ENCODE measurements at places on chromosomes 4 and X. TPM values are rescaled to one million over a fixed set of nuclear protein-coding genes. Genes with fewer than 3 reads are reported as not detected.

GRCh38 chrX:9873952-9874351 lies 87.7 kb downstream of the SHROOM2 start:
- DNase-seq: peak; percentile 16

- no peak for DNase-seq
These were observed 556.1 kb downstream of the SPRY1 start for GRCh38 chr4:123952530-123953274.

- DNase-seq: no peak
These were observed 110.9 kb upstream of the ANK2 start for GRCh38 chr4:112938461-112939058.

DNA sequence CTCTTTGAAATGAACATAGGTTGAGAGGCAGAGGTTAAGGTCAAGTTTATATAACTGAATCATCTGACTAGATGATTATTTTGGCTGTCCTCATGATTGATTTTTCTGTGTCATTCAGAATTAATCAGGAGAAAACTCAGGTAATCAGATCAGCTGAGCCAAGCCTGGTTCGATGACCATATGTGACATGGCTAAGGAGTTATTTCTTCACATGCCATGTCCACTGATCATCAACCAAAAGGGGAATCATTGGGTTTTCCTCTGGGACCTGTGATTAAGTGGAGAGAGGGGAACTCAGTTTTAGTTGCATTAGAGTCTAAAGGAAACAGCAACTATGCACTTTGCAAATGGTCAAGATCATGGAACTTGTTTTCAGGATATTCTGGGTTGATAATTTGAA lies 20.3 kb upstream of the PACRGL start:
- no peak for DNase-seq

- DNase-seq: no peak
These were observed 42.7 kb upstream of the CTAG2 start for GRCh38 chrX:154695911-154696675.

- no peak for DNase-seq
These were observed 896.1 kb upstream of the LCORL start for GRCh38 chr4:18917689-18918088.

DNA sequence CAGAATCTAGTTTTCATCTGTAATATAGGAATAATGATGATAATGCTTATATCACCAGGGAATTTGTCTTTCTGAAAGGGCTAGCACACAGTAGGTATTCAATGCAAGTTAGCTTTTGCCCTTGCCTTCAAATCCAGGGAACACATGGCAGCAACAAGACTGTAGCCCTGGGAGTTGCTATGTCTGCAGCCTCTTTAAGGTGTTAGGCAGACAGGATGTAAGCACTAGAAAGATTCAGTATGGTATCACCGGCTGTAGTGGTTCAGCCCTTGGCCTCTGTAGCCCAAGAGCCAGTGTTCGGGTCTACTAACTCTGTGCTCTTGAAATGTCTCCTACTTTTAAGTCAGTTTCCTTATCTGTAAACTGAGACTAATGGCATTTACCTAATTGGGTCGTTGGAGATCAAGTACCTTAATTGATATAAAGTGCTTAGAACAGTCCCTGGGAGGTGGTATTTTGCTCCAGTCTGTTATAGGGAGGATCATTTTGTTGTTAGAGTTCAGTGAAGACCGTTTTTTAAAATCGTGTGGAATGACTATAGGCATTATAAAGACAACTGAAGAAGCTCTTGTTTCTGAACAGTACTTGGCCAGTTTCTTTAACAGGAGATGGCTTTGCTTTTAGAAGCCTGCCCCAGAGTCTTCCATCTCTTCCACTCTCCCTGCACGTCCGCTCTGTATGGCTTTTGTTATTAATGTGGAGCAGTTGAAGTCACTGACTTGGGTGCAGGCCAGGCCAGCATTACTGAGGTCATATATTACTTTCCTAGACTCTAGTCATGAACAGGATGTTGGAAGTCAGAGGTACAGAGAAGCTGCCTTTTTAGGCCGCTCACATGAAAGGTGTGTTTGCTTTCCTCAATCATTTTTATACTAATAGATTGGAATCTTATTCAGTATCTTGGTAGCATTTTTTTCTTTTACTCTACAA lies 44.8 kb downstream of the GAB1 start:
- DNase-seq: no peak

DNA sequence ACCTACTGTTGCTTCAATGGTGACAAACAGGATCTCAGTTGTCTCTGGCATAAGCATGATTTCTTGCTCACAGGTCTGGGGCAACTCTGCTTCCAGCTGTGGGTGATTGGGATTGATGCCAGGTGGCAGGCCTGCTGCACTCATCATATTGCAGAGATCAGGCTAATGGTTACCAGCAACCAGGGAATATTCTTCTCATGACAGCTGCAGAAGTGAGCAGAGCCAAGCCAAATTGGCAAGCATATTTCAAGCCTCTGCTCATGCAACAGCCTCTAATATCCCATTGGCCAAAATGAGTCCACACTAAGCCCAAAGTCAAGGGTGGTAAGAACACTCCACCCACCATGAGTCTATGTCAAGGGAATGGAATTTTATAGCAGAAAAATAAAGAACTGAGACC lies 26.7 kb upstream of the TBC1D19 start:
- no peak for DNase-seq

DNA sequence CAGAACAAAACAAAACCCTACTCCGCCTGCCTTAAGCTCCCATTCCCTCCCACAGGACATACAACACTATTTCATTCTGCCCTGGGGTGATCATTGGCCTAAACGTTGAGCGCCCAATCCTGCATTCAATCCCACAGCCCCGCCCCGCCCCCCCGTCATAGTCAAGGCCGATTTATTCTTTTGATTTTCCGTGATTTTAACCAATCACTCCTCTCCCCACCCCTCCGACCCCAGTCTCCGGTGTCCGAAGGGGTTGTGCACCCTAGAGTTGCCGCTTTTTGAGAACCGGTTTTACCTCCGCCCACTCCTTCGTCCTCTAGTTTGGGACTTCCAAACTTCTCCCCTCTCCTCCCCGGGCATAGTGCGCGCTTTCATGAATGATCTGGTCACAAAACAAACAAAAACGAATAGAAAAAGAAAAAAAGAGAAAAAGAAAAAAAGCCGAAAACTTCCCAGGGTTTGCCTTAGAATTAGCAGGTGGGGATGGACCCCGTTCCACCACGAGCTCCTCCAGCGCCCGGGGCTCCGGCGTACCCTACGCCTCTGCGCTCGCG lies 446 bp upstream of the UBE2A start:
- DNase-seq: no peak

- no peak for DNase-seq
These were observed 133.6 kb upstream of the FAM9C start for GRCh38 chrX:13177921-13178566.

- DNase-seq: no peak
These were observed 24.2 kb downstream of the PNMA6F start for GRCh38 chrX:153297376-153297775.

DNA sequence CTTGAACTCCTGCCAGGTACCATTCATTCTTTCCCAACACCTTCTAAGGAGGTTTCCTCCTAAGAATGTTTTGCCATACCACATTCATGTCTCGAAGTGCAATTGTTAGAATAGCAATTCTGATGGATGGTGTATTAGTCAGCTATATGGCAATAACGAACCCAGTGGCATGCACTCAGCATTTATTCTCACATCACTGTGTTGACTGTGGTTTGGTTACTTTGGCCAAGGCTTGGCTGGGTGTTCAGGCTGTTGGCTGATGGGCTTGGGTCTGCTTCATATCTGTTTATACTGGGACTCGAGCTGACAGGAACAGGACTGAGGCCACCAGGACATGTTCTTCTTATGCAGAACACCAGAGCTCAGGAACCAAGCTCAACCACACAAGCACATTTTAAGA lies 31.7 kb downstream of the PSAPL1 start:
- DNase-seq: no peak

- DNase-seq: no peak
These were observed 220.3 kb upstream of the GIMD1 start for GRCh38 chr4:106588891-106589290.

GRCh38 chr4:175071123-175071522 lies 153.0 kb downstream of the ADAM29 start:
- no peak for DNase-seq

- DNase-seq: no peak
These were observed 104.6 kb downstream of the FBXW7 start for GRCh38 chr4:152431291-152431690.

- DNase-seq: no peak
These were observed 86.7 kb downstream of the NHSL2 start for GRCh38 chrX:71997320-71997719.

DNA sequence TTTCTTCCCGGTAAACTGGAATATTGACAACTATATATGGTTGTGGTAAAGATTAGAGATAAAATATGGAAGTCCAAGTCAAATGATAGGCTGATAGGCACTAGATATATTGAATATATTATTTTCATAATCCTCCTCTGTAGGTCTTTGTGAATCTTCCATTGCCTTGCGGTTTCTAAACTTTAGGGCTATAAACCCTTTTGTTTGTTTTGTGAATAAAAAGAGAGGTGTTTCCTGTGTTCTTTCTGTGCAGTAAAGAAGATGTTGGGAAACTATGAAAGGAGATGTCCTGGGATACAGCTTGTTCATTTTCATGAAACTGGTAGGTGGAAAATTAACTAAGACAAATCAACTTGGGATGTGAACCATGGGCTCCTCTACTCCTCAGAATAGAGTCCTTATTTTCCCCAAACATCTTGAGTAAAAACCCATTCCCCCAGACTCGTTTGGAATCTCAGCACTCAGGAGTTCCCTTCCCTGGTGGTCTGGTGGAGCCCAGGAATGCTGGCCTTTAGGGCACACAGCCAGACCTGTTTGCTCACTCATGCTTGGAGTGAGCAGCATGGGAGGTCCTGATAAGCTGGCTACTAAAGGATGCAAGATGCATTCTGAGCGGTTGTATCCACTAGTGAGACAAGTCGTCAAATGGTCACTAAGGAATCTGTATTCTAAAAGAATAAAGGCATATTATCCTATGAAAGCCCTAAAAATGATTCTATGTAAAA lies 22.2 kb downstream of the PRDM8 start:
- DNase-seq: no peak

DNA sequence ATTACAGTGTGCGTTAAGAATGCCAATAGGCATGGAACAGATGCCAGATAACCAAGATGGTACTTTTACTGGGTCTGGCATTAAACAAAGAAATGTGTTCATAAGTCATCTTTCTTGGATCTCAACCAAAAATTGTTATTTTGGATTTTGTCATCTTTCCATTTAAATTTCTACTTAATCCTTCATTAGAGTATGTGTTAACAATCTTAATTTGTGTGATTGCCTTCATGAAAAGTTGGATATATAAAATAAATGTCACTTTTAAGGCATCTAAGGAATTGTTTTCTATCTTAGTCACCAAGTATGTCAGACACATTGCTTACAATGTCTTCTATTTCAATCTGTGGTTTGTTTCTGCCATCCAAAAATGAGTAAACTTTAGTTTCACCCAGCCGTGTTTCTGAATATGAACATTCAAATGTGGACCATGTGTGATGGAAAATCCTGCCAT lies 87.5 kb downstream of the PALLD start:
- no peak for DNase-seq

DNA sequence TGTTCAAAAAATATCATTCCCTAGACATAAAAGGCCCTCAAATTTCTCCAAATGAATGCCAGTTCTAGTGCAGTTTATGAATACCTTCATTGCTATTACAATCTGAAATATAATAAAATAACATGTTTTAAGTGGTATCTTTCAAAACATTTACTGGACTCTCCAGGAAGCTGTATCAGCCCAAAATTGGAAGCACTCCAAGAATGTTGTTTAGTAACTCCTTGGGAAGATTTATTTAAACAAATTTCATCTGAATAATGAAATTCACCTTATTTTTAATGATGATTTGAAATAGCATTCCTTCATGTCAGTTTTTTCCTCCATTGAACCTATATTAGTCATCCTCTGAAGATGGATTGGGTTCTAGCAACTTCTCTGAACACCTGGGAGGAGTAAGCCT lies 217.2 kb upstream of the PCDH18 start:
- no peak for DNase-seq

GRCh38 chr4:180169394-180169793 lies 2073.8 kb upstream of the TENM3 start:
- DNase-seq: no peak

DNA sequence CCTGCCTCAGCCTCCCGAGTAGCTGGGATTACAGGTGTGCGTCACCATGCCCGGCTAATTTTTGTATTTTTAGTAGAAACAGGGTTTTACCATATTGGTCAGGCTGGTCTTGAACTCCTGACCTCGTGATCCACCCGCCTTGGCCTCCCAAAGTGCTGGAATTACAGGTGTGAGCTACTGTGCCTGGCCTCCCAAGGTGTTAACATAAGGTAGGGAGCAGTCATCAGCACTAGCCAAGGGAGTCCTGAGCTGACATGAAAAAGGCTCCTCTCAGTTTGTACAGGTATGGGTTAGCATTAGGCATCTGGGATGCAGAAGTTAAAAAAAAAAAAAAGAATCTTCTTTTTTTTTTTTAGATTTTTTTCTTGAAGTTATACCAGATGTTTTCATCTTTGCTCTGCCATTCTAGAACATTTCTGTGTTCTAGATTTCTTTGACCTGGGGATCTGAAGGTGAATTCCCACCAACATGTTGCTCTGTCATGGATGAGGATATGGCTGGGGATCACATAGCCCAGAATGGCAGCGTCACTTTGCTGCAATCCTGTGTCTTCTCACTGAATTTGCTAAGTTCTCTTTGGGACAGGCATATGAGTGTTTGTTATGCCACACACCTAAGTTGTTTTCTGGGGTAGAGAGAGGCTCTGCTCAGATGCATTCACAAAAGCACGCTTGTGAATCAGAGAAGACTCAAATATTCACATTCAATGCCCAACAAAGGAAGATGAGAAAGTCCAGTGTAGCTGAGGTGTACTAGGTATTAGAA lies 24.4 kb upstream of the PLA2G12A start:
- no peak for DNase-seq

GRCh38 chrX:154443992-154444754 lies at the start of gene FAM50A:
Gene FAM50A (plus strand): TSS chrX:154444141. CDS start chrX:154444236, 95 bp downstream.
- peak; percentile 75 for DNase-seq

- DNase-seq: no peak
These were observed 45.7 kb downstream of the TRIM61 start for GRCh38 chr4:164931551-164932324.

DNA sequence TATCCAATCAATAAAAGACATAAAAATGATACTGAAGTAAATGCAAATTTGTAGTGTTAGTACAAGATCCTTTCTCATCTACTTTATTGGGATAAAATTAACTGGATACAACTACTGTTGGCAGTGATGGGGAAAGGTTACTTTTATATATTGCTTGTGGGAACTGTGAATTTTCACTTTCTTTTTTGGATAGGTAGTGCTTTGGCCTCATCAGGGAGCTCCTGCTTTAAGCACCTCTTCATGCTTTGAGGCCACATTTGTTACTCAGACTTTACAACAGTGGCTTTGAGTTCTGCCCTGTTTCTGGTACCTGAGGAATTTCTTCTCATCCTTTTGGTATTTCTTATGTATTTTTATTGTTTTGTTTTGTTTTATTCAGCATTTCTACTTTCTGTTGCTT lies 316.8 kb upstream of the ZCCHC13 start:
- DNase-seq: no peak

Gene TCEAL2
- total RNA-seq: not detected

Gene ZIC3
- not detected for total RNA-seq

Gene BMPR1B
- total RNA-seq: not detected

Gene NPNT
- total RNA-seq: not detected

Gene KDM6A
- total RNA-seq: 36.0 TPM

Gene UVSSA
- 31.7 TPM for total RNA-seq

Gene ATP11C
- total RNA-seq: 21.3 TPM

Gene C4orf36
- not detected for total RNA-seq

Gene FGFRL1
- 5.6 TPM for total RNA-seq

Measured in activated B cell treated with CpG ODN at 0.5 μM for 24 hours (primary cell).